ENCODE measurements at places on chromosomes 2 and 18.

DNA sequence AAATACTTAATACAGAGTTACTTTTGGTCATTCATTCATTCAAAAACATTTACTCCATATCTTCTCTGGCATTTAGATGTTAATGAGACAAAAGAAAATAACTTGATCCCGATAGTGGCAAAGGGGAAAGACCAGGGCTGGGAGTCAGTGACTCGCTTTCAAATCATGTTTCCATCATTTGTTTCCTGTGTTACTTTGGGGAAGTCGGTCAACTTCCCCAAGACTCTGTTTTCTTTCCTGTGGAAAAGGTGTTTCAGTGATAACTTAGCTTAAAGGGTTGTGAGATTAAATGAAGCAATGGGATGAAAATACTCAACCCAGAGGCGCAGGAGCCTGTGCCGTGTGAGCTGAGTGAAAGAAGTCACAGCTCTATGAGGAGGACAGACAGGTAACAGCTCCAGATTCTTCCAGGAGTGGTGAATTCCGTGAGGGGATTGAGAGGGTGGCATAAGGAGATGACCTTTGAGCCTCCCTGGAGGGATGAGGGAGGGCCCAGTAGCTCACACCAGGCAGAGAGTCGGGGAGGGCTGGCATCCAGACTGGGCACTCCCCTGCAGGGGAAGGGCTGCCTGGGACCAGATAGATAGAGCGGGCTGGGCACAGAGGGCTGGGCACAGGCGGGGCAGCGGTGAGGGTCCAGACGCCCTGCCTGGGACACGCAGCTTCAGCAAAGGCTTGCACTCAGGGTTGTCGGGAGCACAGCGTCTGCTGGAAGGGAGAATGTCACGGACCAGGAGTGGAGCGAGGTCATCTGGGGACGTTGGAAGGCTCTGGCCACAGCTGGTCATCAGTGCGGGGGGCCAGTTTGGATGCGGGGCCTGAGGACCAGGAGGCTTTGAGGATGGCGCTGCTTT, 70.1 kb downstream of the TSHZ1 start:
- H3K27me3 ChIP-seq: no peaks in the 10 kb centered on the region
- H3K27ac ChIP-seq: no peak overlapping the region
- no peaks in the 10 kb centered on the region for H3K36me3 ChIP-seq
- H3K4me1 ChIP-seq: no peaks in the 10 kb centered on the region
- no peak overlapping the region for H3K4me3 ChIP-seq

GRCh38 chr2:189047171-189047888, 73.2 kb downstream of the COL3A1 start:
- no peak for DNase-seq
- H3K36me3 ChIP-seq: peaks cover 15% of the 10 kb centered on the region
- no peaks in the 10 kb centered on the region for H3K27me3 ChIP-seq
- no peak overlapping the region for H3K4me3 ChIP-seq

- no peak overlapping the region for H3K27ac ChIP-seq
- no peak for DNase-seq
- H3K27me3 ChIP-seq: no peaks in the 10 kb centered on the region
- peaks cover 3% of the 10 kb centered on the region for H3K36me3 ChIP-seq
- H3K4me3 ChIP-seq: peak overlapping the region; percentile 66
Observed at GRCh38 chr2:19988600-19988999, 1.3 kb downstream of the WDR35 start.

DNA sequence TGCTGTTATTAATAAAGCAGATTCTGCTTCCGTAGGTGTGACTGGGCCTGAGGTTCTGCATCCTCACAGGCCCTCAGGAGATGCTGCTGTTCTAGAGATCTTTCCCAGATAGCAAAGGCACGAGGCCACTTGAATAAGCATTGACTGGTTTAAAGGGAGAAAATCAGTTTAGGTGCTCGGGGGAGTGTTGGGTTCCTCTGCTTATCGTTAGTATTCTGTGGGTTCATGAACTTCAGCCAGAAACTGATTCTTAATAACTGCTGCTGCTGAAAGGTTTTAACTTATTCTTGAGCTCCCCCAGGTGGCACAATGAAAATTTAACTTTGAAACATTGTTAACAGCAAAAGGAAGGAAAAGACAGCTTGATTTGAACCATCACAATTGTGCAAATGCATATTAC, 56.9 kb downstream of the ITGA6 start:
- no peak overlapping the region for H3K4me3 ChIP-seq
- H3K4me1 ChIP-seq: peaks cover 2% of the 10 kb centered on the region
- H3K27ac ChIP-seq: no peak overlapping the region
- no peaks in the 10 kb centered on the region for H3K27me3 ChIP-seq

DNA sequence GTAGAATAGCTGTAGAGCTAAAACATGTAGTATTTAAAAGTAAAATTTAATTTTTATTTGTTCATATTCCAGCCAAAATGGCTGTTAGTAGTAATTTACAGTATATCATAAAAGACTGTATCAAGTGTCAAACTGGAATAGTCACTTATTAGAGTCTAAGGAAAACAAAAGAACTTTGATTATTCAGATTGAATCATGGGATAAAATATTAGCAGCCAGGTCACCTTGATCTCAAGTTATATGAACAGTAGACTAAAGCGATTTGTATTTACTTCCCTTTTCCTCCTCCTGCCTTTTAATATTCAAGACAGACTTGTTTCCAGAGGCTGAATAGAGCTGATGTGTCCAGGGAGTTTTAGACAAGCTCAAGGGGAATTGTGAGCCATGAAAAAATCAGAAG, 54.4 kb downstream of the PMAIP1 start:
- no peaks in the 10 kb centered on the region for H3K36me3 ChIP-seq
- no peak for DNase-seq
- no peaks in the 10 kb centered on the region for H3K27me3 ChIP-seq
- no peak overlapping the region for H3K27ac ChIP-seq
- H3K4me3 ChIP-seq: no peak overlapping the region

DNA sequence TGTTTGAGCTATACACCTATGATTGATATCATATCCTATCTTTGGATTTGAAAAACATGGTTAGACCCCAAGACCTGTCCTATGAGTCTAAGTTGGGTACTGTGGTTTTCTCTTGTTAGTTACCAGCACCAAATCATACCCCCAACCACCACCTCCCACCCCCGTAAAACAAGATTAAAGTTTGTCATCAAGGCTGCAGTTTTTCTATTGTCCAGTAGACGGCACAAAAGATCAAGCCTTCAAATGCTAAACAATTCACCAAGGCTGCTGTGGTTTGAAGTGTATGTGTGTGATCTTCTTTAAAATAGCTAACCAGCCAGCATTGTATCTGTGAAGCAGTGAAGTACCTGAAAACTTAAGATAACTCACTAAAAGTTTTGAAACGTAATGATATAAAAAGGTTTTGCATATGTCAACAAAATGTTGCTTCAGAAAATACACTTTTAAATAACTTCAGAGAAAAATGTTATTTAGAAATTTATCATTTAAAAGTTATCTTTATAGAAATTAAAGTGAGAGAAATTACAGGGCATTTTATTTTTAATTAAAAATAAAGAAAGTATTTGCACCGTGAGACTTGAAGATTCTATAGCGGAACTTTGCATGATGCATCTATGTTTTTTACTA, 5.8 kb upstream of the MEIS1 start:
- H3K27ac ChIP-seq: no peak overlapping the region
- H3K36me3 ChIP-seq: no peaks in the 10 kb centered on the region
- peaks cover 19% of the 10 kb centered on the region for H3K4me1 ChIP-seq
- no peak for DNase-seq
- peaks cover 2% of the 10 kb centered on the region for H3K27me3 ChIP-seq
- H3K4me3 ChIP-seq: no peak overlapping the region

GRCh38 chr18:44324361-44324760, 356.3 kb upstream of the SETBP1 start:
- no peaks in the 10 kb centered on the region for H3K27me3 ChIP-seq
- no peak overlapping the region for H3K27ac ChIP-seq
- no peak overlapping the region for H3K4me3 ChIP-seq
- no peaks in the 10 kb centered on the region for H3K36me3 ChIP-seq

GRCh38 chr2:150143087-150143536, 344.4 kb downstream of the RND3 start:
- H3K27me3 ChIP-seq: no peaks in the 10 kb centered on the region
- H3K4me1 ChIP-seq: no peaks in the 10 kb centered on the region
- H3K36me3 ChIP-seq: no peaks in the 10 kb centered on the region
- H3K27ac ChIP-seq: no peak overlapping the region

GRCh38 chr2:54482715-54483114, 26.6 kb downstream of the SPTBN1 start:
- DNase-seq: peak; percentile 18
- peaks cover 9% of the 10 kb centered on the region for H3K4me1 ChIP-seq
- no peaks in the 10 kb centered on the region for H3K36me3 ChIP-seq
- no peaks in the 10 kb centered on the region for H3K27me3 ChIP-seq
- H3K4me3 ChIP-seq: no peak overlapping the region
- peak overlapping the region; percentile 47 for H3K27ac ChIP-seq

GRCh38 chr2:47174733-47175361, 19.7 kb upstream of the STPG4 start:
- H3K27ac ChIP-seq: no peak overlapping the region
- peaks cover 53% of the 10 kb centered on the region for H3K36me3 ChIP-seq
- no peaks in the 10 kb centered on the region for H3K27me3 ChIP-seq
- H3K4me1 ChIP-seq: peaks cover 41% of the 10 kb centered on the region

GRCh38 chr2:81290846-81291245, 986.3 kb upstream of the LRRTM1 start:
- no peaks in the 10 kb centered on the region for H3K4me1 ChIP-seq
- no peaks in the 10 kb centered on the region for H3K27me3 ChIP-seq
- H3K36me3 ChIP-seq: no peaks in the 10 kb centered on the region
- no peak overlapping the region for H3K4me3 ChIP-seq
- DNase-seq: no peak

GRCh38 chr2:231364961-231365810, 30.3 kb upstream of the B3GNT7 start:
- no peaks in the 10 kb centered on the region for H3K27me3 ChIP-seq
- DNase-seq: no peak
- H3K4me3 ChIP-seq: no peak overlapping the region
- H3K36me3 ChIP-seq: peaks cover 11% of the 10 kb centered on the region
- H3K4me1 ChIP-seq: peaks cover 13% of the 10 kb centered on the region

DNA sequence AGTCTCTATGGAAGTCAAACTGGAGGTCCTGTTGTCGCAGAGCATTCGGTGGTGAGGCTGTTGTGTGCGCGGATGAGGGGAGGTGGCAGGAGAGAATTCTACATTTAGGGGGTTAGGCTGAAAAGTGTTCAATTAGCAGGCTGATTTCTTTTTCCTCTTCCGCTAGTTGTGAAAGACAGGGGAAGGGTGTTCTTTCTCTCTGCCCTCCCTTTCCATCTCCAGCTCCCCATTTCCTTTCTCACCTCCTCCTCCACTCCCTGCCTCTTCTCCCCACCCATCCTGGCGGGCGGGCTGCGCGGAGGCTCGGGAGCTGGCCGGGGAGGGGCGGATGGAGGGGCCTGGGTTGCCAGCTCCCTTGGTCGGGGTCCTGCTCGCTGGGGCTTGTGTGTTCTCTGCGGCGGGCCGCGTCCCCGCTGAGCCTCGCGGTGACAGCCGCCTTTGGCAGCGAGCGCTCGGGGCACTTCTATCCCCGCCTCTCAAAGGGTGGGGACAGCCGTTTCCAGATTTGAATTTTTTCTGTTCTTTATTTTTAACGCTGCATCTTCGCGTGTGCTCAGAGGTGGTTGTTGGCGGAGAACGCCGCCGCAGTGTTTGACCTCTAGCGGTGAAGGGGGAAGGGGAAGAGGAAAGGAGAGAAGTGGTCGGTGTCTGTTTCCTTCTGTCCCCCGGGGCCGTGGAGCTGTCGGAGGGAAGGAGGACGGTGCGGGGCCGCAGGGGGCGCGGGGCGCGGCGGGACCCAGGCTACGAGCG, 3.6 kb downstream of the SOX11 start:
- H3K27me3 ChIP-seq: no peaks in the 10 kb centered on the region
- H3K36me3 ChIP-seq: peaks cover 17% of the 10 kb centered on the region
- H3K4me3 ChIP-seq: peak overlapping the region; percentile 71
- DNase-seq: no peak

GRCh38 chr2:58377181-58377580, 136.1 kb upstream of the FANCL start:
- DNase-seq: no peak
- no peaks in the 10 kb centered on the region for H3K36me3 ChIP-seq
- H3K27me3 ChIP-seq: peaks cover 2% of the 10 kb centered on the region

DNA sequence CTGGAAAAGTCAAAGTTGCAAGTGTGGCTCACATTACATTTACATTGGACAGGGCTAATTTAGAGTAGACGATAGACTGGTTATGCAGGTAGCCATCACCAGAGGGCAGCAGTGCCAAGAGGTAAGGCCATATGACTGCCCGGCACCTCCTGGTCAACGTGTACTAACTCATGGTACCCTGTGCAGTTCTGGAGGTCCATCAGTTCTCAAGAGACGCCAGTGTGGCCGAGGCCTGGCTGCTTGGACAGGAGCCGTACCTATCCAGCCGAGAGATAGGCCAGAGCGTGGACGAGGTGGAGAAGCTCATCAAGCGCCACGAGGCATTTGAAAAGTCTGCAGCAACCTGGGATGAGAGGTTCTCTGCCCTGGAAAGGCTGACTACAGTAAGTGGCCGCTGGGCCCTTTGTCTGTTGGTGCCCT, 65.8 kb upstream of the EML6 start:
- H3K4me1 ChIP-seq: no peaks in the 10 kb centered on the region
- no peaks in the 10 kb centered on the region for H3K27me3 ChIP-seq
- H3K27ac ChIP-seq: no peak overlapping the region
- DNase-seq: peak; percentile 18

GRCh38 chr18:29436459-29436858, 1259.5 kb upstream of the CDH2 start:
- DNase-seq: no peak
- no peak overlapping the region for H3K4me3 ChIP-seq
- no peak overlapping the region for H3K27ac ChIP-seq
- H3K27me3 ChIP-seq: no peaks in the 10 kb centered on the region
- H3K4me1 ChIP-seq: no peaks in the 10 kb centered on the region

GRCh38 chr2:101882769-101883307, 108.9 kb upstream of the IL1R2 start:
- peaks cover 12% of the 10 kb centered on the region for H3K36me3 ChIP-seq
- DNase-seq: no peak
- no peaks in the 10 kb centered on the region for H3K4me1 ChIP-seq
- H3K27ac ChIP-seq: no peak overlapping the region
- H3K4me3 ChIP-seq: no peak overlapping the region
- no peaks in the 10 kb centered on the region for H3K27me3 ChIP-seq

DNA sequence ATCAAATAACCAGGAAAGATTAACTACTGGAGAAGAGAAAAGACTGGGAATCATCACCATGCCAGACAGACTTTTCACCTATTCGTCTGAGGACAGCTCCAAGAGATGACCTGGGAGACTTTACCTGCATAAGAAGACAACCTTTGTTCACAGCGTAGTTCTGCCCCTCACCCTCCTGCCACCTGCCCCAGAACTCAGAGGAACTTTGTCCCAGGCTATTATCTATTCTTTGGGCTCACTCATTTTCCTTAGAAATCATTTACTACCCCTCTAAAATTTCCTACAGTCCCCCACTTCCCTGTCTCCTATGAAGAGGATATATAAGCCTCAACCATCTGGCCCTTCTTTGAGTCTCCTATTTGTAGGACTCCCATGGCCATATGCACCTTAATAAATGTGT, 19.3 kb upstream of the COPS8 start:
- no peak for DNase-seq
- H3K4me3 ChIP-seq: no peak overlapping the region
- H3K27me3 ChIP-seq: no peaks in the 10 kb centered on the region
- no peak overlapping the region for H3K27ac ChIP-seq
- no peaks in the 10 kb centered on the region for H3K4me1 ChIP-seq
- H3K36me3 ChIP-seq: no peaks in the 10 kb centered on the region
